ENCODE measurements at places on chromosomes 4 and X.

- no peak for DNase-seq
Measured at GRCh38 chr4:76470064-76470463, 35.0 kb downstream of the SHROOM3 start.

DNA sequence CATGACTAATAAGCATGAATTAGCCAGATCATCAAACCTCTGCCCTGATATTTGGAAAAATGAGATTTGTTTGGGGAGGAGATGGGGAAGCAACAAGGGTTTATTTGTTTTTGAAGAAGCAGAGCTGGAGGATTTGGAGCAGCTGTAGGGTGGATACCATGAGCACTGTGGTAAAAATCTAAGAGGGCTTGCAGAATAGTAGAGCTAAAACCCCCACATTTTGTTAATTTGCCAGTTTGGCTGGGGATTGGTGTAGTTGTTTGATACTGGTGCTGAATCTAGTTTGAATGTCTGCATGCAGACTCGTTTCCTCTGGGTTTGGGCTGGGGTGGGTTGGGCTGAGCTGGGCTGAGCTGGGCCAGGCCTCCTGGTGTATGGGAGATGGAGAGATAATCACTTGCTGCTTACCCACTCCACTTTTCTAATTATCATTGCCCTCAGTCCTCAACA lies 43.7 kb downstream of the SMAD1 start:
- DNase-seq = no peak

- no peak for DNase-seq
Measured at GRCh38 chr4:147367891-147368290, 113.0 kb upstream of the EDNRA start.

GRCh38 chr4:174365018-174365587 lies 81.4 kb downstream of the CEP44 start:
- no peak for DNase-seq

DNA sequence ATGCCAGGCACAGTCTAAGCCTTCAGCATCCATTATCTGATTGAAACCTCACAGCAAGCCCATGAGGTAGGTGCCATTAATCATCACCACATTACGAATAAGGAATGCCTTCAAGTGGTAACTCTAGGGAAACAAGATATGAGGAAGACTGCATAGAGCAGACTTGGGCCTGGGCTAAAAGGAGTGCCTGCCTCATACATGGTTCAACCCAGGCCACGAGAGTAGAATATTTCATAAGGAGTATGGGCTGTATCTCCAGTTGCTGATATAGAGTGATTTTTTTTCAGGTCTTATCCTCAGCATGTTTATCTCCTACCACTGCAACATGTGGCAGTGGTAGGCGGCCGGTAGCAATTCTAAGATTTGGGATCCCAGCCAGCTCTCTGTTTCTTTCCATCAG lies 51.7 kb downstream of the ATP11C start:
- DNase-seq = no peak

DNA sequence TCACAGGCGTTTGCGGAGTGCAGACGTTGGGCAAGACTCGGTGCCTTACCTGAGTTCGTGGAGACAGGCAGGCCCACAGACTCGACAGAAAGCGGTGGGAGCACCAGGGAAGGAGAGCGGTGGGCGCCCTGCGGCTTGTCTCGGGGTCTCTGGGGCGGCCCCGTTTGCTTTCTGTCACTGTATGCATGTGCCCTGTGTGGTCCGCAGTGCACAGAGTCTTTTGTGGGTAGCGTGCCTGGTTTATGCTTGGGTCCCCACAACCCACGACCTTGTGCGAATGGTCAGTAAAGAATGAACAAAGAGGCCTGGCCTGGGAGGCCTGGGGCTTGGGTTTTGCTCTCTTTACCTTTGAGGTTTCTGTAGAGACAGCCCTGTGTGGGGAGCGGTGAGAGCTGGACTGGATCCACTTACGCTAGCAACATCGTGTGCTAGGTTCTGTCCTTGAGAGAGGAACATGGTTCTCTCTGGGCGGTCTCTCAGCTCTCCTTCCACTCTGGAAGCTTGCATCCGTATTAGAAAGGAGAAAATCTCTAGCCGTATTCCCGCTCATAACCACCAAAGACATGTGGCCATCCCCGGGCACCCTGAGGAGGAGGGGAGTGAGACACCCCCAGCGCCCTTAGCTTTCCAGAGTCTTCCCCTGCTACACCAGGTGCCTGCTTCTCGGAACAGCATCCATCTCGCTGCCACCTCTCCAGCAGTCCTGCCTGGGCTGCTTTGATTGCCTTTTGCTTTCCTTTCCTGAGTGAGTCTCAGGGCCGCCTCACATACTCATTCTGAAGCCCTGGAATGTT lies 1.2 kb downstream of the TADA2B start:
- no peak for DNase-seq

- no peak for DNase-seq
Measured at GRCh38 chr4:135191596-135191995, 990.0 kb upstream of the PABPC4L start.

GRCh38 chr4:130074096-130074495 lies 978.1 kb downstream of the C4orf33 start:
- DNase-seq = no peak

DNA sequence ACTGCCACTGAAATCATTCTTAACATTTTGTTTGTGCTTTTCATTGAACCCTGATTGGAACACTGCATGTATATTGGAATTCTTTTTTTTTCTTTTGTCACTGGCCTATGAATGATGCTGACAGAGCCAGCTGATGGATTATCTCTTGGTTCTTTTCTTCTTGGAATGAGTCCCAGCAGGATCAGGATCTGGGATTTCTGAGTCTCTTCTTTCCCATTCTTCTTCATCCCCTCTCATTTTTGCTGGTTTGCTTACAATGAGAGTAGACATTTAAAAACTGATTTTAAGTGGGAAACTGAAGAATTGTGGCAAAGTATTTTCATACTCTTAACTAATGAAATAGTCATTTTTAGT lies 9.0 kb downstream of the DCUN1D4 start:
- no peak for DNase-seq
